ENCODE measurements at places on chromosomes 5 and 9.

GRCh38 chr5:66442951-66443445 lies 153.2 kb upstream of the MAST4 start:
- DNase-seq = no peak

GRCh38 chr5:40406741-40407211 lies 272.9 kb upstream of the PTGER4 start:
- no peak for DNase-seq

- no peak for DNase-seq
These were observed 55.9 kb upstream of the NEURL1B start for GRCh38 chr5:172585114-172585513.

GRCh38 chr5:64883912-64884311 lies 115.2 kb downstream of the CWC27 start:
- DNase-seq = no peak

DNA sequence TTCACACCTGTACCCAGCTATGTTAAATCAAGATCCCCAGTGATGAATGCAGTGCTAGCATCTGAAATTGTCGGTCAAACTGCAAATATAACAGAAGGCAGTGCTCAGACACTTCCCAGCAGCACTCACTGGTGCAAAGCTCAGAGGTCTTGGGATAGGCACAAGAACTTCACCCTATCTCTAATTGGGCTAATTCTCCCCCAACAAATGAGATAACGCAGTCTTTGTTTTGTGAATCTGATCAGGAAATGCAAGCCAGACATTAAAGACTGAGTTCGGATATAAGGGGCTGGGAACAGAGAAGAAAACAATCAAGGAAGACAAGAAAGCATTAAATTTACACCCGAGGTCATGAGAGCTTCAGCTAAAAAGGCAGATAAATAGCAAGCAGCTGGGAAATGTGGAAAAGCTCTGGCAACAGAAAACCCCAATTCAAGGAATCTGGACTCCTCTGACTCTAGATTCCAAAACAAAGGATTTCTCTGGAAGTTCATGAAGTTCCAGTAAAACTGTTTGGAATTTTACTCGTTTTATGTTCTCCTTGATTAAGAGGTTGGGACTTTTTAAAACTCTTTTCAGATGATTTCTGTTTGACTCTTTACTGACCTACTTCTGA lies 65.1 kb downstream of the GNA14 start:
- no peak for DNase-seq

GRCh38 chr5:126693806-126694205 lies 83.1 kb upstream of the LMNB1 start:
- no peak for DNase-seq

- no peak for DNase-seq
These were observed 602.6 kb upstream of the DAB2 start for GRCh38 chr5:40027400-40027799.

DNA sequence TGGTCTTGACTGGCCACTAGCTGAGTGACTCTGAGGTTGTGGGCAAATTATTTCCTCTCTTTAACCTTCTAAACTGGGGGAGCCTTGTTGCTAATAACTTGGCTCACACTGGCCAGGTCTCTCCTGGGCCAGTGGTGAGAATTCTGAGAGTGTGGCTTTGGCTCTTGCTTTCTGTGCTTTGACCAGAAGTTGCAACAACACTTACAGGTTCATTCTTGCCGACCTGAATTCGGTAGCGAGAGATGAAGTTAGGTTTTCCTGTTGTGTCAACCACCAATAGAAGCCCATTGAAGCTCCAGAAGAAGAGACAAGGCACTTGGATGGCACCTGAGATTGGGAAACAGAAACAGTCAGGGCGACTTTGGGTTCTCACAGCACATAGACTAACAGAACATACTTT lies 19.8 kb downstream of the FAXDC2 start:
- no peak for DNase-seq

GRCh38 chr9:112787978-112788377 lies 37.4 kb downstream of the SNX30 start:
- DNase-seq = no peak

DNA sequence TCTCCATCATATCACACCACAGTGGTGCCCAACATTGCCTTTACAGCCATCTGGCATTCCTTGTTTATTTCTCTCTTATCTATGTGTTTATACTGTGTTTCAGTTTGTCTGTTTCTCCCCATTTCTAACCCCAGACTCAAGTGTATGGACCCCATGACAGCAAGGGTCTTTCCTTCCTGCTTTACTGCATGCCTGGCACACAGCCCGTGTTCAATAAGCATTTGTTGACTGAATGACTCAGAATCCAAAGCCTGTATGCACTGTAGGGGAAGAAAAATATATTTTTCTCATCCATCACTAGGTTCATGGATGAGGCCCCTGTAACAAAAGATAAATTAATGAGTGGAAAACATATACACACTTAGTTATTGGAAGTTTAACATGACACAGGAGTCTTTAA lies 190.8 kb upstream of the SEMA6A start:
- no peak for DNase-seq

DNA sequence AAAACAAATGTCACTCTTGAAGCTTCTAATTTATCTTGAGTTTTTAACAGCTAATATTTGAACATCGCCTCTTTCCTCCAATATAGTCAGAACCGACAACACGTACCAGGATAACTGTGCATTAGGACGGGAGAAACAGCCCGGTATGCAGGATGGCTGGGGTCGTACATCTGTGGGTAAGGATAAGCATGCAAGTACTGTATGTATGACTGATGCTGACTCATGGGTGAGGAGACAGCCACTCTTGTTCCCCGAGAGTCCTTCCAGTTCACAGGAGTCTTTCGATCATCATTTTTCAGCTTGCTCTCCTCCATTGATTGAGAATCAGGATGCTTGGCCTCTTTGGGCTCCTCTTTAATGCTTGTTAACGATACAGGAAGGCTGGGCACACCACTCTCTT lies 102.3 kb downstream of the ZNF608 start:
- DNase-seq = no peak

DNA sequence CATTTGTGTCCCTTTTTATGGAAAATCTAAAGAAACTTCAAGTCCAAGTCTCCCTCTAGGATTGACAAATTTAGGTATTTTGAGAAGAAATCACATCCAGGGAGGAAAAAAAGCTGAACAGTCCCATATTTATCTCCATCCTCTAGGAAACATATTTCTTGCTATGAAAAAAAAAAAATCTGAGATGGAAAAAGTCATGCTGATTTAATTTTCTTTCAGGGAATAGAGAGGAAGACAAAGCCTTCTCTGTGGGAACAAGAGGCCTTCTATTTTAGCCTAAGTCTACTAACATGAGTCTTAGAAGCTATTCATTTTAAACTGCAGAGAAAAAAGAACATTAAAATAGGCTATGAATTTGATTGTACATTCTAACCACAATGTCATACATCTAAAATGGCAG lies 63.1 kb upstream of the CDK5RAP2 start:
- DNase-seq = no peak

DNA sequence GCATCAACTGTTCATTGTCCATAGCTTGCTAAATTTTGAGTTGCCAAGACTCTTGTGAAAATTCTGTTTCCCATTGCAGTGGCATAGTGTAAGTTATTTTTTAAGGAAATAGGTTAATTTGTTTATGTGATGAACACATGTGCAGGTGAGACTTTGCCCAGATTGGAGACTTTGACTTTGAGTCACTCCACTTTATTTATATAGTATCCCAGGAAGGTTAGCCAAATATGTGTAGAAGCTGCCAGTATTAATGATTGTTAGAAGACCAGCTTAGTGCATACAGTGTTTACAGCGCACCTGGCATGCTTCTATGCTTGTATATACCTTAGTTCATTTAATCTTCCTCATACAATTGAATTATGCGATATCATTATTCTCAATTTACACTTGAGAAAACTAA lies 51.0 kb downstream of the MTAP start:
- no peak for DNase-seq

- peak; percentile 69 for DNase-seq
These were observed 143.6 kb downstream of the LHFPL2 start for GRCh38 chr5:78504704-78505677.

GRCh38 chr9:114291064-114291474 lies 31.8 kb upstream of the ORM1 start:
- DNase-seq = peak; percentile 82

DNA sequence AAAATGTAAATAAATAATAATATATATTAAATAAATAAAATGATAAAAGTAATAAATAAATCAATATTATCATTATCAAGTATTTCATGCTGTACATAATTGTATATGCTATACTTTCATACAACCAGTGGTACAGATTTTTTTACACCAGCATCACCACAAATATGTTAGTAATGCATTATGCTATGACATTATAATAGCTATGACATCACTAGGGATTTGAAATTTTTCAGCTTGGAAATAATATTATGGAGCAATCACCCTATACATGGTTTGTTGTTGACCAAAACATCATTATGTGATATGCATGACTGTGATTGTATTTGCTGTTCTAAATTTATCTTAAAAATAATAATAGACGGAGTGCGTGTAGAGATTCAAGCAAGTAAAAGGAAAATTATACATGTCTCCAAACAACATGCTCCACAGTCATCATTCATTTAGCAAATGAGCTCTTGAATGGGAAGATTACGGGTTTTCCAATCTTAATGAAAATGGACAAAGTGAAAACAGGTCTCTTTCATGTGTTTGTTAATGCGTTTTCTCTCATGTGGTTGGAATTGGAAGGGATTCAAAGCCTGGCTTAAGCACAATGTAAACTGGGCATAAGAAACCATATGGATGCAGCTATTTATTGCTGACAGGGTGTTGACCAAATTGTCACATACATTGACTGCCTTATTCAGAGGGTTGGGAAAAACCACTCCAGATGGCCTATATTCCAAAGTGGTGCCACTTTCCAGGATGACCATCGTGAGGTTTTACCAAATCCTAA lies 643.0 kb upstream of the RGMB start:
- DNase-seq = no peak

DNA sequence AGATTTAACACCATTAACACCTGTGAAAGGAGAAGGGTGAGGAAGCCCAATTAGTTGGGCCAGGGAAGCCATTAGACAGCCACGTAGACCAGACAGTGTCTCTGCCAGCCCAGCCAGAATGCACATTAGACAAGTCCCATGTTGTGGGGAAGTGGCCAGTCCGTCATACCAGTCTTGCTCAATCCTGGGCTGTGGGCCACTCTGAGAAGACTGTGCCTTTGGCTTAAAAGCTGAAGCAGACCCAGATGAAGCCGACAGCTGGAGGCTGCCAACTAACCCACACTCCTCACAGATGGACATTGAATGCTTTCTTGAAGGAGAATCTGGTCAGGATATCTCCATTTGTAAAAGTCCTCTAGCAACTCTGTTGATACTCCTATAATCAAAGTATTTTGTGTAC lies 128.5 kb downstream of the CHSY3 start:
- peak; percentile 60 for DNase-seq

GRCh38 chr5:138936225-138936967 lies 61.3 kb upstream of the LRRTM2 start:
- no peak for DNase-seq

GRCh38 chr9:124254261-124254682 lies 3.5 kb upstream of the NEK6 start:
- no peak for DNase-seq

GRCh38 chr5:129425031-129425430 lies 35.1 kb upstream of the ADAMTS19 start:
- DNase-seq = no peak

- no peak for DNase-seq
These were observed 105.3 kb downstream of the PCSK1 start for GRCh38 chr5:96327722-96328121.

- DNase-seq = no peak
These were observed 606 bp downstream of the EEIG1 start for GRCh38 chr9:127980060-127980705.

GRCh38 chr5:131974956-131975726 lies 29.7 kb upstream of the MEIKIN start:
- no peak for DNase-seq

DNA sequence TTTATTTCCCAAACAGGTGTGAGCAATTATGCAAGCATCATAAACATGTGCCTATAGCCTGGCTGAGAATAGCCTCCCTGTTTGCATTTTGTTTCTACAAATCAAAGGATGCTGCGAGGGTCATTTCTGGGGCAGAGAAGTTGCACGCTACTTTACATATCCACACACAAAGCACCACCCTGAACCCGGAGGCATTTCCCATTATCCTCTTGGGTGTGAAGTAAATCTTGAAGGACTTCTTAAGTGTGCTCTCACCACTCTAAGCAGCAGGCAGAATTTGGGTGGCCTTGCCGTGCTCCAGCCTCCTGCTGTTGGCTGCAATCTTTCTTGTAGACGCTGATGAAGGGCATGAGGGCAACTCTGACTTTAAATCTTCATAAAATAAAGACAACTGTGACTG lies 124.0 kb upstream of the TLE4 start:
- DNase-seq = no peak

- no peak for DNase-seq
These were observed 27.1 kb downstream of the COX7C start for GRCh38 chr5:86644843-86645242.

DNA sequence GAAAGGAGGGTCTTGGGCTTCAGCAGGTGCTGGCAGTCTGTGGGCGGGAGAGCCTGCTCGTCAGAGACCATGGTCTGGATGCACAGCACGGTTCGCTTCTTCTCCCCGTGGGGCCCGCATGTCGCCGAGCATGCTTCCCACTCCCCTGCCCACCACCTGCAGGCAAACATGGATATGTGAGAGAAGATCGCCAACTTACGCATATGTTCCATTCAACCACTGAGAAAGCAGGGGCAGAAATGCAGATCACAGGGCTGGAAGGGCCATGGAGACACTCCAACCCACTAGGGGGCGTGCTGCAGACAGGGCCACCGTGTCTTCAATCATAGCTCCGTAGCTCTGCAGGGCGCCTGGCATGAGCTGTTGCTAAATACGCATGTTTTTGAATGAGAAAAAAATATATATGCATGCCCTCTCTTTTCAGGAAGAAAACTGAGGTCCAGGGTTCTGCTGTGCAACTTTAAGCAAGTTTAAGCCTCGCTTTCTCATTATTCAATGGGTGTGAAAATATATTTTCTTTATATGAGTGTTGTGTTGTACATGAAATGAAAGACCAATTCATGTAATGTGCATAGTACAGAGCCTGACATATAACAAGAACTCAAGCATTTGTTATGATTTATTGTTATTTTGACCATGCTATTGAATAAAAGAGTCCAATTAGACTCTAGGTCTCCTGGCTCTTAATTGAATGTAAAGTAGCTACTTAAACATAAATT lies 148.0 kb downstream of the TARS1 start:
- DNase-seq = no peak

- DNase-seq = no peak
These were observed 244.3 kb upstream of the NR4A3 start for GRCh38 chr9:99577351-99577750.

DNA sequence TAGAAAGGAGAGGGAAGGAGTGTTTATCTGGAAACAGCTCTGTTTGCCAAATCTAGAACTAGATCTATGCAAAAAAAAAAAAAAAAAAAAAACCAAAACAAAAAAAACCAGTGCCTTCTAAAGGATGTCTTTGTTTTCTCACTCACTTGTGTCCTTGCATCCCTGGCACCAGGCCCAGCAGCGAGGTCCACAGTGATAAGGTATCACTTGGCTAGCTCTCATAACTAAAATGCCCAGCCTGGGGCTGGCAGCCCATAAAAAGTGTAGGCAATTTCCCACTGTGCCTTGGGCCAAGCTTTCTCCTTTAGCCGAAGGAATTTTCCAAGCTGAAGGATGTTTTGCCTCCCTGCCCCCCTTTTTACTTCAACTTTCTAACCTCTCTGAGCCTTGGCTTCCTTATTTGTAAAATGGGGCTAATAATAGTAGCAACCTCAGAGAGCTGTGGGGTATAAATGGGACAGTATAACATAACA lies 20.8 kb downstream of the RGS3 start:
- no peak for DNase-seq

All from head of caudate nucleus (tissue), 42 donors.